ENCODE measurements at places on chromosomes 5 and 9.

DNA sequence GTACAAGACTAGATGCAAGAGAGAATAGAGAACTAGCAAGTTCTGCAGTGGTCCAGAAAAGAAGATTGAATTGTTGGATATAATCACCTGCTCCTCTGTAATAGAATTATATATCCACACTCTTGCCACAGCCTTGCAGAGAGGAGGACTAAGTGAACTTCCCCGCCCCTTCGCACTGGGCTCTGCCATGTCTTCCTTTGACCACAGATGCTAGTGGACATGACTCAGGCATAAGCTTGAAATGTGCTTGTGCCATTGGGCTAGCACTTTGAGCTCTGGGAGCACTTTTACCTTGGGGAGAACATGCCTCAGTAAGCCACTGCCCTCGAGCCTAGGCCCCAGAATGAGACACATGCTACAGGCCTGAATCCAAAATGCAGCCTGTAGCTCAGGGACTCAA lies 113.5 kb upstream of the RASA1 start:
- no peak for DNase-seq

DNA sequence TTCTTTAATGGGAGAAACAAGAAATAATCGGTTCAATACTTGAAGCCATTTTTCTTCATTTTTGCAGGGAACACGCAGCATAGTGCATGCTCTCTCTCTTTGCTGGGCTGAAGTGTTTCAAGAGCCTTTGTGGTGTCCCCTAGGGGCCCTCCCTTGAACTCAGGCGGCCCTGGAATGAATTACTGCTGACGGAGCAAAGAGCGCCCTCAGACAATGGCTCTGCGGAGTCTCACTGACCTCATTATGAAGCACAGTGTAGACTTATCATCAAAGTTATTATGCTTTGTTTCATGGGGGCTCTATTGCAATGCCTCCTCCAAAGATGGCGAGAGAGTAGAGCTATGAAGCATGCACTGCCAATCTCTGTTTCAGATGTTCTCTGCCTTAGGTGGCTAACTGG lies 64.8 kb upstream of the ADCY2 start:
- DNase-seq: no peak

DNA sequence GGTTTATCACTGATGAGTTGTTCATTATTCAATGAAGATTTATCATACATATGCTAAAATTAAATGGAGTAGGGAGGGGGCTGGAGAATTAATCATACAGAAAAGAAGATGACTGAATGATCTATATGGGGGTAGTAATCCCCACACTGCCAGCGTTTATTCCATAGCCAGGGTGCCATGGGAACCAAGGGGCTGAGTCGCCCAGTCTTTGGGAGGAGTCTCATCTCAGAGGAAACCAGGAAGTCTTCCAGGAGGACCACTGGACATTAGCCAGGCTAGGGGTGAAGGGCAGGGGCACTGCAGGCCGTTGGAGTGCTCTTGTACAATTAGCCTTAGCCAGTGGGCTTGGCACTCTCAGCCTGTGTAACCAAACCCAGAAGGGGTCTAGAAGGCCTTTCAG lies 226.5 kb downstream of the ARL15 start:
- no peak for DNase-seq

- DNase-seq: no peak
Observed at GRCh38 chr5:138676556-138677193, 76.5 kb upstream of the CTNNA1 start.

GRCh38 chr9:38227656-38228055 lies 158.6 kb upstream of the SHB start:
- DNase-seq: no peak

GRCh38 chr9:138103111-138103848 lies 225.7 kb downstream of the CACNA1B start:
- no peak for DNase-seq

- DNase-seq: no peak
Observed at GRCh38 chr9:87020169-87020950, 73.1 kb upstream of the GAS1 start.

GRCh38 chr9:16595227-16595626 lies 275.2 kb downstream of the BNC2 start:
- DNase-seq: no peak

DNA sequence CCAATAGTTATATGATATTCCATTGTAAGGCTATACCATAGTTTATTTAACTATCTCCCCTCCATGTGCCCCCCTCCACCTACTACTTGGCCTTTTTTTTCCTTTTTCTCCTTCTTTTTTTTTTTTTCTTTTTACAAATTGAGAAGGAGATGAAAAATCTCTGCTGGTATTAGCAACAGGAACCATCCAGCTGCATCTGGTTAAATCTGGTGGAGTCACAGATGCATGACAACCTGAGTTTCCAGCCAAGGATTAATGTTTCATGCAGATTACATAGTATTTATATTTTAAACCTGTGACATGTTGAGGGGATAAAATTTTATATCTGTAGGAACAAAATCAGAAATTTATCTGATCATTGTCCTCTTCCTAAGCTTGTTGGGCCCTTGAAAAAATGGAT lies 128.5 kb upstream of the IQGAP2 start:
- DNase-seq: no peak

- DNase-seq: no peak
Observed at GRCh38 chr5:158552241-158552640, 547.5 kb downstream of the EBF1 start.

GRCh38 chr9:13716090-13716489 lies 436.6 kb upstream of the MPDZ start:
- no peak for DNase-seq

DNA sequence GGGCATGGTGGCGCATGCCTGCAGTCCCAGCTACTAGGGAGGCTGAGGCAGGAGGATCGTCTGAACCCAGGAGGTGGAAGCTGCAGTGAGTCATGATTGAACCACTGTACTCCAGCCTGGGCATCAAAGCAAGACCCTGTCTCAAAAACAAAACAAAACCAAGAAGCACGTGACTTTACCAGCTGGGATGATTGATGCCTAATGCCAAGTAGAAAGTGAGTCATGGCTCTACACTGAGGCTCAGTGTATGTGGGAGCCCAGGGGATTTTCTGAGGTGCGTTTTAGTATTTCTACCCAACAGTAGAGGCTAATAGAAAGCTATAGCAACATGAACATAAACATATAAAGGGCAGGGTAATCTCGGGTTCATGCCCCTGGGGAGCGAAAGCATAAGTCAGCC lies 13.9 kb upstream of the BRD3OS start:
- no peak for DNase-seq

- DNase-seq: no peak
Observed at GRCh38 chr9:81591791-81592190, 97.6 kb downstream of the TLE1 start.

DNA sequence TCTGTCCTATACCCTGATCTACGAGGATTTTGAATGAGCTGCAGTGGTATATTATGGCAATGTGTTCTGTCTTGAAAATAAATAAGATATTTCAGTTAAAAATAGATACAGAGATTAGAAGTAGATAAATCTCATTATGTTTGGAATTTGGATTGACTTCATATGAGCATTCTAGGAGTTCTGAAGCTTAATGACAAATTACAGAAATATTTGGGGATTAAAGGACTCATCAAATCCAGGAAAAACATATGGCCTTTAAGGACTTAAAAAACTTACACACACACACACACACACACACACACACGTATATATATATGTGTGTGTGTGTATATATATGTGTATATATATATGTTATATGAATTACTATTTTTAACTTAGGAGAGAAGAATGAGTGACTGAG lies 446.9 kb upstream of the CD180 start:
- DNase-seq: no peak

- no peak for DNase-seq
Observed at GRCh38 chr5:95628933-95629332, 9.0 kb downstream of the GPR150 start.

DNA sequence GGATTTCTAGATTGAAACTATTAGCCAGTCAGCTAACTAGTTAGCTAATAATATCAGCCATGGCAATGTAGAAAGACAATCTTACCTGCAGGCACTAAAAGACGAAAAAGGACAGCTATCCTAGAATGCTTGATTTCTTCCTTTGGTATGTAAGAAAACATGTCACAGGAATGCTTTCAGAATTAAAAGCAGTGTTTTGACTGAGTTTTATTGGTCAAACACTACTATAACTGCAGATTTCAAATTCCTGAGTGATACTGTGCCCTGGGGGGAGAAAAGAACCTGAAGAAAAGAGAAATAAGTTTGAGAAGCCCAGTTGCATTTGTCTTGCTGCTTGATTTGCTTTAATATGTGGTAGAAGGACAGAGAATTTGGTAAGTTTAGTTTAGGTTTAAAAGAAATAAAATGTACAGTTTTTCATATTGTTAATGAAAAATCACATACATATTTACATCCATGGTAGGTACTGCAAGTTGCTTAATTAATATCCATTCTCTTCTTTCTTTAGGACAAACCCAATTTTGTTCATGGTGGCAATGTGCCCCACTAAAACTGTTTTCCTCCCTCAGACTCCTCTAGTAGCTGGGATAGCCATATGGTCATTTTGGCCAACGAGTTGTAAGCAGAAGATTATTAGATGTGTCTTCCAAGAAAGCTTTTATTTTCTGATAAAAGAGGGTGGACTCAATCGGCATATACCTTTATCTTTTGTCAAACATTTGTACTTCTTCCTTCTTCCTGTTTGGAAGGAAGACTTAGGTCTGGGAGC lies 4.3 kb upstream of the FAM169A start:
- DNase-seq: no peak

GRCh38 chr9:8677741-8678140 lies 878.2 kb upstream of the DMAC1 start:
- no peak for DNase-seq

GRCh38 chr9:75372499-75373268 lies 284.4 kb downstream of the OSTF1 start:
- no peak for DNase-seq

GRCh38 chr5:39946356-39947045 lies 521.7 kb upstream of the DAB2 start:
- DNase-seq: no peak

DNA sequence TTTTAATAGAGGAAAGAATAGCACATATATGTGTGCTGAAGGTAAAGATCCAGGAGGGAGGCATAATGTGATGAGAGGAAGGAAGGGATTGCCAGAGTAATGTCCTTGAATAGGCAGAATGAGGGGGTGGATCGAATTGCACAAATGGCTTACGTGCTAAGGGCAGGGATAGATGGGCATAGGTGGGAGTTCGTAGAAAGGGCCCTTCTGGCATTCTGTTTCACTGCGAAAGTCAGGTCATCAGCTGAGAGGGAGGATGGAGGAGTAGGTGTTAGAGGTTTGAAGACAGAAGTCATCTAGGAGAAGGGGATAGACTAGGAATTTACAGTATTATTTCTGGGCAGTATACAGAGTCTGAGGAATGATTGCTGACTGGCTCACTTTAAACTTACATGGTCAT lies 32.1 kb downstream of the CNOT6 start:
- DNase-seq: no peak

Measured in stimulated activated CD4-positive, alpha-beta T cell treated with anti-CD3 and anti-CD28 coated beads, Interleukin-12 subunit alpha, Interleukin-12 subunit beta, amount 100 ng/mL, for 24 hours (primary cell).